ENCODE measurements at places on chromosomes 13 and 19.

GRCh38 chr19:31992750-31993149 is 352.7 kb upstream of the ZNF507 start:
- no peak for DNase-seq

DNA sequence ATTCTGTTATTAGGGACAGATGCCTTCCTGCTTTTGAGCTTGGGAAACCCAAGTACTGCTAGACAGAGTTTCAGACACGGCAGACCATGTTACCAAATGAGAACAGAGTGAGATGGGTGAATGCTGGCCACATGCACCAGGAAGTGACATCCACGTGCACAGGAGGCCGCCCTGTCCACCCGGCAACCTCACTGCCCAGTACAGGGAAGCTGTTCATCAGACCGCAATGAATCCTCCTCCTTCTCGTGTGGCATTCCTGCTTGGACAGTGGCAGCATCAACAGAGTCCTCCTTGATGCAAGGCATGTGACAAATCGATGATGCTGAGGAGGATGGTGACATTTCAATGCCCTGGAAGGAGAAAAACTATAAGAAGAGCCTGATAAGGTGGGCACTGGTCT is 191.0 kb upstream of the SOX1 start:
- no peak for DNase-seq

DNA sequence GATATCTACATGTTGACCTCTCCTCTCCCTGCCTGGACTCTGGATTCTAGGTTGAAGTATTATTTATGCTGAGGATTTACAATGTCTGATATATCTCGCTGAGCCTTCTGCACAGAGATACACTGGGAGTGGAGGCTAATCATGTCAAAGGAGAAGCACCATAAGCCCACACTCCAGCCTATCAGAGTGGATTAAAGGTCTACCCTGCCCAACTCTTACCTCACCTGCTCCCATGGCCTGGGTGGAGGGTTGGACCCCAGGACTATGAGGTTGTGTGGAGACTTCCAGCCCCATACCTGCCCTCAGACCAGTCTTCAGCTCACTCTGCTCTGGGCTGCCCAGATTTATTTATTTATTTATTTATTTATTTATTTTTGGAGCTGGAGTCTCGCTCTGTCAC is 15.4 kb downstream of the OR10H4 start:
- no peak for DNase-seq

GRCh38 chr13:106522898-106523525 is 12.4 kb downstream of the EFNB2 start:
- DNase-seq: no peak

- DNase-seq: no peak
Observed at GRCh38 chr13:99757756-99758459, 213.7 kb downstream of the ZIC5 start.

GRCh38 chr13:26600343-26600742 is 42.9 kb downstream of the WASF3 start:
- DNase-seq: no peak

DNA sequence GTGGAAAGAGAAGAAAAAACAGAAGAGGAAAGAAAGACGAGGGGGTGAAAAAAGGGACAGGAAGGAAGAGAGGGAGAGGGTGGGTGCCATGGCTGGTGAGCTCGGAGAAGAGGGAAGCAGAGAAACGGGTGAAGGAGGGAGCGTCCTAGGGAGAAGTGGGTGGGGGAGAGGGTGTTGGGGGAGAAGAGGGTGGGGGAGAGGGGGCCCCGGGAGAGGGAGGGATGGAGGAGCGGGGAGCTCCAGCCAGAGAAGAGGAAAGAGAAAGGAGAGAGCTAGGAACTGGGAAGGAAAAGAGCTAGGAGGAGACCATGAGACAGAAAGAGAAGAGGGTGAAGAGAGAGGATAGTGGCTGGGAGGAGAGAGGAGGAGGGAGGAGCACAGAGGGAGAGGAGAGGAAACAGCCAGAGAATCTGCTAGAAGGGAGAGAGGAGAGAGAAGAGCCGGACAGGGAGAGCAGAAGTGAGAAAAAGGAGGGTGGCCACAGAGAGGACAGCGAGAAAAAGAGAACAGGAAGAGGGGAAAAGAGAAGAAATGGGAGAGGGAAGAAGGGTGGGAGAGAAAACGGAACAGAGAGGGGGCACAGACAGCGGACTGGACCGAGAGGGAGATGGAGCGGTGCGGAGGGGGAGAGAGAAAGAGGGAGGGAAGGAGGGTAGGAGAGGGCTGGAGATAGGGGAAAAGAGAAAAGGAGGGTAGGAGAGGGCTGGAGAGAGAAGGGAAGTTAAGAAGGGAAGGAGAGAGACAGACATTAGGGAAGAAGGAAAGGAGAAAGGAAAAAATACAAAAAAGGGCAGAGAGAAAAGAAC is 11.9 kb upstream of the GARIN5A start:
- no peak for DNase-seq

Measured in hematopoietic multipotent progenitor cell treated with erythropoietin and hydrocortisone succinate and interleukin-3 and kit ligand, for 4 days (in vitro differentiated cells).